ENCODE measurements at places on chromosomes 1 and 21.

GRCh38 chr1:7614576-7615074 is 156.5 kb upstream of the VAMP3 start:
- no peak for DNase-seq

DNA sequence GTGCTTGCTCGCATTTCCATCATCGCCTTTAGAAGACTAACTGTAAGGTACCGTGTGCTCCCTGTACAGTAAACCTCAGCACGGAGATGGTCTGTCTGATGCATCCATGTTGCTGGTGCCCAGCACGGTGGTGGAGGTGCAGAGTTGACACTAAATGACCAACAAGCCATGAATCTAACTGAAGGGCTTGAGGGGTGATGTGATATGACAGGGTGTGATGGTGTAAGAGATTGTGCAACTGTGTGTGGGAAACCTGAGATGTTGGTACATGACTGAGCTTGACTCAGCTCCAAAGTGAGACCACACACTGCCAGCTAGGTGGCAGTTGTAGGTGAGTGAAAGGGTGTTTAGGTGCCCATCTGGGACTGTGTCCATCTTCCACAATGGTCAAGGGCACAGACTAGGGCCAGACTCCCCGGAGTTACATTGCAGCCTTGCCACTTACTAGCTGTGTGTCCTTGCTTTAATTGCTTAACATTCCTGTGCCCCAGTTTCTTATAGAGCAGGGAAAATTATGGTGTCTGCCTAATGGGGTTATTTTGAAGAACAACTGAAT is 21.4 kb downstream of the SLC2A1 start:
- DNase-seq = no peak

- DNase-seq = no peak
Measured at GRCh38 chr1:53450225-53450624, 9.0 kb upstream of the DMRTB1 start.

- no peak for DNase-seq
Measured at GRCh38 chr1:71640998-71641397, 560.2 kb upstream of the ZRANB2 start.

- no peak for DNase-seq
Measured at GRCh38 chr1:152811050-152811449, 721 bp upstream of the LCE1B start.

DNA sequence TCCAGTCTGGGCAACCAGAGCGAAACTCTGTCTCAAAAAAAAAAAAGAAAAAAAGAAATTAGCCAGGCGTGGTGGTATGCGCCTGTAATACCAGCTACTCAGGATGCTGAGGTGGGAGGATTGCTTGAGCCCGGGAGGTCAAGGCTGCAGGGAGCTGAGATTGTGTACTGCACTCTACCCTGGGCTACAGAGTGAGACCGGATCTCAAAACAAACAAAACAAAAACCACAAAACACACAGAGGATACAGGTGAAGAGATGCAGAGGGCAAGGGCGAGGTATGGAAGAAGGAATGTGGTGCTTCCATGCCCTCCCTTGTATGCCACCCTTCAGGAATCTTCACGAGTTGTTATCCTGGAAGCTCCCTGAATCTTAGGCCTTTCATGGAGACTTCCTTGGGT is 68.5 kb downstream of the NDUFS5 start:
- no peak for DNase-seq

DNA sequence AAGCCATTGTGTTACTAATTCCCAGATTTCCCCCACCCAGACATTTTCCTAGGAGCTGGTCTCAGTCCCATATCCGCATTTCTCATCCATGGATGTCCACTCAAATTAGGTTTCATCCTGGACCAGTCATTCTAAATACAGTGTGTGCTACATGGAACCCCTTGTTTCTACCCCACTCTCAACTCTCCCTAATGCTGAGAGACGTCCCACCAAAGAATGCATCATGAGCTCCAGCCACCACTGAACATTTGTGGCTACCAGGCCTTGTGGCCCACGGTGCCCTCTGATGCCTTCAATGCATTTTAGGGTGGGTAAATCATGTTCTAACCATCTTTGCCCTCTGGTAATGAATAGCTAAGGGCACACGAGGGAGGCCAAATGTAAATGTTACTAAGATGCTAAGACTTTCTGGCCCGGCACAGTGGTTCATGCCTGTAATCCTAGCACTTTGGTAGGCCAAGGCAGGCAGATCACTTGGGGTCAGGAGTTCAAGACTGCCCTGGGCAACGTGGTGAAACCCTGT is 13.3 kb upstream of the RAB42 start:
- DNase-seq = no peak

DNA sequence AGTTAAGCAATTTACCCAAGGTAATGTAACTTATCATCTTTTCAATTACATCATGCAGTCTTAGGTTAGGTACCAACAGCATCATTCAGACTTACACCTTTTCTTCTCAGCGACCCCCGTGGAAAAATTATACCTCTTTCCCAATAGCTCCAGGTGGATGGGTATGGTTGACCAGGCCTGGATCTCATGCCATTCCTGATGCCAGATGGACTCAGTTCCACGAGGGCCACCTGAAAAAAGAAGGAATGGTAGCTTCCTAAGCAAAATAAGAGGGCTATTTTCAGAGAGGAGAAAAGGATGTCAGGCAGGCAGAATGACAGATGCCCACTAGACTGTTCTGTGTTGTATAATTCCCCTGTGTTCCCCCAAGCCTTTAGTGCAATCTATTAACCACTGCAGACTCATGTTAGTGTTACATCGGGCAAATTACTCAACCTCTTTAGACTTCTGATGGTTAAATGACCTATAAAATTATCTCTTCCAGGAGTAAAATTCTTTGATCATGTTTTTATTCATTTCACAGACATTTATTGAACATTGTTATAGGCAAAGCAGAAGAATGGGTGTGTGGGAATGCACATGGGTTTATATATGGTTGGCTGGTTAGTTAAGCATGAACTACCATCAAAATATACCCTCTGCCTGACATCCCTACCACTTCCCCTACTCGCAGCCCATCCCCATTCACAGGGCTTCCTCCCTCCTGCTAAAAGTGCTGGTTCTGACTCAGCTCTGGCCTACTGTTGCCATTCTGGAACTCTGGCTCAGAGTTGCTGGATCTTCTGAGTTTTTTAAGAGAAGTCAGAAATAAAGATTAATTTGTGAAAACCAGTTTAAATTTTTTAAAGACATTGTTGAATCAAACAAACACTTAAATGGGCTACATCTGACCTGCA is 10.6 kb upstream of the MYSM1 start:
- DNase-seq = no peak

DNA sequence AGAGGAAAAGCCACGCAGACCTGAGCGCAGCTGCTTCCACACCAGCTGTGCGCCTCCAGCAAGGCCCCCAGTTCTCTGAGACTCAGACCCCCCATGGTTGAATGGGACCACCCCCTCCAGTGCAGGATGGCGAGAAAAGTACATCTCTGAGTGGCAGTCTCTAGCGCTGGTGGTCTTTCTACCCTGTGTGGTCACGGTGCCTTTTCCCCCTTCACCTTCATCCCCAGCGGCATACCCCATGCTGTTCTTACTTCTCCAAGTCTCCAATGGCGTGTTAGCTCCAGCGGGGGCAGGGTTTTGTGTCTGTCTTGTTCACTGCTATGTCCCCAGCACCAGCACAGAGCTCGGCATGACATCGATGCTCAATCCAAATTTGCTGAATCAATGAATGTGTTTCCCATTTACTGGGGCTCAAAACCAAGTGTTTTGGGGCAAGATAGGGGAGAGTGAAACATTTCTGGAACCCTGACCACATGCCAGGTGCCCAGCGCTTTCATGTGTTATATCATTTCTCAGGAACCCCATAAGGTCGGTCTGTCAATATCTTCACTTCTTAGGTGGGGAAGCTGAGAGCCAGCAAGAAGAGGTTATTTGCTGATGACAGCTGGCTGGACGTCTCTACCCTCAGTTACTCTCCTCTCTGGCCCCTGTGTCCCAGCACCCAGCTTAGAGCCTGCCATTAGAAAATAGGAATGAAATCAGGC is 959 bp upstream of the SDC3 start:
- DNase-seq = no peak

DNA sequence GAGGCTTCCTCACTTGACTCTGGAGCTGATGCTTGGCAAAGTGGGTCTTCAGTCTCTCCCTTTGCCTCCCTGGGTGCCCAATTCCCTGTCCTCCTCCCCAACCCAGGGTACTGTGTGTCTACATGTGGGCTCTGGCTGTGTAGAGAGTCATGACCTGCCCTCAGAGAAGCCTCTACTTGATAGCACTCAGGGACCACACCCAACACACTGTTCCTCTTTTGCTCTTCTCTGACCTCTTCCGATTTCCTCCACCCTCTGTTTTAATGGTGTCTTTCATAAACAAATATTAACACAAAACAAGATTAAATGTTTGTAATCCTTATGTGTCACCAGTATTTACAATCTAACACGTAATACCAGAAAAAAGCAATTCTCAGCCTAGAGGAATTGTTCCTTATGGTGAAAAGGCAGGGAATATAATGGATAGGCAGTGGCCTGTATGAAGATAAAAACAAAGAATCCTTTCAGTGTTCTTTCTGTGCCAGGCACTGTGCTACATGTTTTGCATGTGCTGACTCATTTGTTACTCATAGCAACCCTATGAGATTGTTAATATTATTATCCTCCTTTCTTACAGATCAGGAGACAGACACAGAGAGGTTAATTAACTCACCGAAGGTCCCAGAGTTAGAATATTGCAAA is 58.2 kb downstream of the HSD3B1 start:
- no peak for DNase-seq

DNA sequence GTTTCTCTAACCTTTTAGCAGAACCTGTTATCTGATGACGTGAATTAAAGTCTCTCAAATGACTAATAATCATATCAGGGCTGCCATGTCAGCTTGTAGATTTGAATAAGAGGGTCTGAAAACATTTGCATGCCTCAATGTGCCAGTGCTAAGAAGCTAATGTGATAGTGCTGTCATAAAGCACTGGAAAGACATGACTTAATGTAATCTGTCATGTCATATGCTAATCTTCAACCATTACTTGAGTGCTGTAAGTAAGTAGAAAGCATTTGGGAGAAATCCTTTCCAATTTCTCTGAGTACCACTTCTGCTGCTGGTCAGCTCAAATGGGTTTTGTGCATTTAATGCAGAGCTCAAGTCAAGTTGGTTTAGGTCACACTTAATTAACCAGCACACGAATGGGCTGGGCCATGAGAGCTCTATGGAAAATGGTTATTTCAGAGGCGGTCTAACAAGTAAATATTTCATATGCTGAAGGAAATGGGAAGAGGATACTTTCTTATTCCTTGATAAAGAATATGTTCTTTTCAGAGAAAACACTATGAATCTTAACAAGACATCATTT is 609.2 kb downstream of the LMO4 start:
- no peak for DNase-seq

DNA sequence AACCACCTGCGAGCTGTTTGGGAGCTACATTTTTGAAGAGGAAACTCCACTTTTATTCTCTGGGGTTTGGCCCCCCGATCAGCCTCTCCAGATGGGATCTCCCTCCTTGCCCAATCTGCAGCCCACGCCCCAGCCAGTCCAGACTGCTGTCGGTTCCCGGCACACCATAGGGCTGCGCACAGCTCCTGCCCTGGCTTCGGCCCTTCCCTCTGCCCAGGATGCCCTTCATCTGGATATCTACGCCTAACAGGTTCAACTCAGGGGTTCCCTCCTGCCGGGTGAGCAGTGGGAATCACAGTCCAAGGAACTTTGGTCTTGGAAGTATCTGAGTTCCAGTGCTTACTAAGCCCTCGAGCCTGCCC is 135.3 kb downstream of the KAZN start:
- no peak for DNase-seq

- DNase-seq = no peak
Measured at GRCh38 chr1:51444096-51444495, 75.0 kb downstream of the EPS15 start.

GRCh38 chr1:247332623-247333361 is 1.1 kb upstream of the ZNF496 start:
- DNase-seq = no peak

DNA sequence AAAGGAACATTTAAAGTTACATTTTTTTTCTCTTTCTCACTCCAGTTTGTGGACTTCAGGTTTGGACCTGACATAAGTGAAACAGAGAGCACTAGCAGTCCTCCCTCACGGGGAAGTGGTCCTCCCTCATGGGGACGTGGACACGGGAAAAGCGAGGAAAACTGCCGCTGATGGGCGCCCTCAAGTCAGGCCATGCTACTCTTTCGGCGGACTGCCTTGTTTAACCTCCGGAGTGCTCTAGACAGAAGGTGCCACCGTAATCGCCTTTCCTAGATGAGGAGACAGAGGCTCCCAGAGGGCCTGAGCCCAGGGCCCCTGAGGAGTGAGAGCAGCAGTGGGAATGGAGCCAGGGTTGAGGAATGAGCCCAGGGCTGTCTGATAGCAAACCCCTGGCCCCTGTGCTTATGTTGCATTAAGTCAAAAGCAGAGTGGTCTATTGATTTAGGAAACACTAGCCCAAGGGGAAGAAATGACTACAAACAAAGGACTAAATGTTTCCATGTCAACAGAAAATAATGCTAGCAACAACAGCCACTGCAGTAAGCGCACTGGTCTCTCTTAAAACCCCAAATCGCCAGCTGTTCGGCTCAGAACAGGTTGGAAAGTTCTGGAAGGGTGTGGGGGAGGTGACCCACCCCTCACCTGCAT is 84.1 kb downstream of the DMRTB1 start:
- DNase-seq = no peak

DNA sequence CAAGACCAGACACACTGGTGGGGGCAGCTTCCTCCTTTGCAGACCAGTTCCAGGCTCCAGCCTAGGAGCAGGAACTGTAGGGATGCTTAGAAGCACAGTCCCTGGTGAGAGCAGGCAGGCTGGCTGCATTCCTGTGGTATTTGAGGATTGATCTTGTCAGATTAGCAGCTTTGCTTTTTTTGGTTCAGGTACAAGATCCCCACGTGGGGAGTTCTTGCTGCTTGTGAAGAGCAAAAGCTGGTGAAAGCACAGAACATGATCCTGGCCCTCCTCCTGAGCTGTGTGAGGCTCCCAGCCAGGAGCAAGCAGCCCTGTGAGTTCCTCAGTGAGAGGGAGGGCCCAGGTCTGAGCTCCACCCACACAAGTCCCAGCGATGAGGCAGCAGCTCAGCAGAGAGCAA is 75.3 kb upstream of the ARTN start:
- DNase-seq = peak; percentile 34

- no peak for DNase-seq
Measured at GRCh38 chr1:175494950-175495349, 248.4 kb downstream of the TNR start.

DNA sequence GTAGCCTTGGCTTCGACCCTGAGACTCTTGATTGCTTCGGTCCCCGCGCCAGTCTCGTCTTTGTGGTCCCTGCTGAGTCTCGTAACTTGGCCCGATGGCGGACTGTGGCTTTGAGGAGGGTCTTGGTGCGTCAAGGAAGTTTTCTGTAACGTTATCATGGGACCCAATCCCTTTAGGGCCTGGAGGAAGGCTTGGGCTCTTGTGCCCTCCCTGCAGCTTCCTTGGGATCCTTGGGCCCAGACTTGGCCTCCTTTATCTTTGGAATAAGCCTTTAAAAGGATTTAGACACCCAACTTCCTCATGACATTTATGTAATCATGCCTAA is 371 bp downstream of the ZMPSTE24 start:
- no peak for DNase-seq

GRCh38 chr1:224671076-224671475 is 55.0 kb downstream of the CNIH3 start:
- DNase-seq = no peak

Data from MM.1S (cell line).